Left cardiac atrium (tissue), 4 donors: ENCODE measurements at places on chromosomes 16 and 17.

DNA sequence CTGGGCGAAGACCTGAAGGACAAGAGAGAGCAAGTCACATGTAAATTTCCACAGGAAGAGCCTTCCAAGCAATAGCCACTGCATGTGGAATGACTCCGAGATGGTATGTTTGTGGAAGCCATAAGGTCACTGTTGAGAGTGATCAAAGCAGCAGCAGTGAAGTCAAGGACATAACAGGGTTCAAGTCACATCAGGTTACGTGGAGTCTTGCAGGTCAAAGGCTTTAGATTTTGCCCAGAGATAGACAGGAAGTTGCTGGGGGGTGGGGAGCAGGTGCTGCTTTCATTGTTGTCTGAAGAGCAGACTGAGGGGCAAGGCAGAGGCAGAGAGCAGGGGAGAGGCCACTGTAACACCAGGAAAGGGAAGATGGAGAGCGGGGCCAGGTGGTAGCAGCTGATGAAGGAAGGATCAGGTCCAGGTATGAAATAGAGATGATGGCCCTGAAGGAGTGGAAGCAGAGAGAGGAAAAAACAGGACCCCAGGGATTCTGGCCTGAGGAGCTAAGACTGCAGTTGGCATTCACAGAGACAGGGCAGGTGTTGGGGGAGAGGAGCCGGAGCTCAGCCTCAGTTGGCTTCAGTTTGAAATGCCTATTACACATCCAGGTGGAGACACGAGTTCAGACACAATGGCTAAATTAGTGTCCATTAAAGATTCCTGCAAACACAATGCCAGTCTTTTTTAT, 129.3 kb upstream of the AXIN2 start:
- DNase-seq = no peak

- peak; percentile 94 for DNase-seq
Observed at GRCh38 chr16:67841816-67842508, at the start of gene THAP11. THAP11 (plus strand) TSS chr16:67842320; CDS start chr16:67842555, 235 bp downstream.

- no peak for DNase-seq
Observed at GRCh38 chr16:645852-646678, 3.1 kb upstream of the WDR90 start.

- DNase-seq = no peak
Observed at GRCh38 chr16:23570992-23571632, 13.6 kb downstream of the UBFD1 start.

GRCh38 chr16:27052007-27052406, 14.7 kb upstream of the C16orf82 start:
- no peak for DNase-seq

GRCh38 chr17:34414339-34414738, 51.3 kb upstream of the CCL1 start:
- no peak for DNase-seq

DNA sequence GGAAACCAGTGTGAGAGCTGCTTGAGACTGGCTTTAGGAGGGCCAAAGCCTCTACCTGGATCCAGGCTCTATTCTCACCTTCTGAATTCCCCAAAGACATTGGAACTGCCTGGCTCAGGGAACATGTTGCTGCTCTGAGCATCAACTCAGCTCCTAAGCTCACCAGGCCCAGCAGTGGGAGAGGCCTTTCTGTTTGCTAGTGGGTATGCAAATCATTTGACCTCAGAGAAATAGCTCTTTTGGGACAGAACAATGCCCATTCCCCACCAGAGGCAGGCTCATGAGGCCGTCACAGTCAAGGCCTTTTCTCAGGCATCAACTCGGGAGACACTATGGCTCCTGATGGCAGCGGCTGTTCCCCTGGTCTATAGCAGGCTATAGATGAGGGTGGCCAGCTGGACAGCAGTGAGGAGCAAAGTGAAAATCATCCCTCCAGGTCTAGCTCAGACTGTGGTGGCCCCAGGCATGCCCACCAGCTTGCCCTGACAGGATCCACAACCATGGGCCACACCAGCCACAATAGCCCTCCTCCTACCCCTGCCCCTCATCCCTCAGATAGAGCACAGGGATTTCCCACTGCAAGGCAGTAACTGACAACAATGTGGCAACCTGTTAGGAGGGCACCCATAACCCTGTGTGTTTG, 30.4 kb upstream of the GFOD2 start:
- no peak for DNase-seq

- no peak for DNase-seq
Observed at GRCh38 chr17:2562162-2562858, 31.1 kb upstream of the PAFAH1B1 start.

- no peak for DNase-seq
Observed at GRCh38 chr16:70418274-70418992, 20.5 kb downstream of the ST3GAL2 start.

DNA sequence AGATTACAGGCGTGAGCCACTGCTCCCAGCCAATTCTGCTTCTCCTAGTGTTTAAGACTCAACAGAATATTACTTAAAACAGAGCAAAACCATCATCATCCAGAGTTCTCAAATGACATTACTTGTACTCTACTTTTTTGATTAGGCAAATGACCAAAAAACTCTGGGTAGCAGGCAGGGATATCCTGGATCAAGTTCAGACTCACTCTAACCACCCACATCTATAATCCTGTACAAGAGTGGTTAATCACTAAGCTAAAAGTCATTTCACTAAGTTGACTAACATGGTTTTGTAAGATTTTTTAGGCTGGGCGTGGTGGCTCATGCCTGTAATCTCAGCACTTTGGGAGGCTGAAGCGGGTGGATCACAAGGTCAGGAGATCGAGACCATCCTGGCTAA, 6.8 kb downstream of the NAE1 start:
- no peak for DNase-seq

- no peak for DNase-seq
Observed at GRCh38 chr17:59124665-59125064, 18.0 kb upstream of the TRIM37 start.

- no peak for DNase-seq
Observed at GRCh38 chr17:47267354-47267828, 13.8 kb downstream of the ITGB3 start.

GRCh38 chr16:2769100-2769529, 8.0 kb downstream of the ELOB start:
- DNase-seq = peak; percentile 20

DNA sequence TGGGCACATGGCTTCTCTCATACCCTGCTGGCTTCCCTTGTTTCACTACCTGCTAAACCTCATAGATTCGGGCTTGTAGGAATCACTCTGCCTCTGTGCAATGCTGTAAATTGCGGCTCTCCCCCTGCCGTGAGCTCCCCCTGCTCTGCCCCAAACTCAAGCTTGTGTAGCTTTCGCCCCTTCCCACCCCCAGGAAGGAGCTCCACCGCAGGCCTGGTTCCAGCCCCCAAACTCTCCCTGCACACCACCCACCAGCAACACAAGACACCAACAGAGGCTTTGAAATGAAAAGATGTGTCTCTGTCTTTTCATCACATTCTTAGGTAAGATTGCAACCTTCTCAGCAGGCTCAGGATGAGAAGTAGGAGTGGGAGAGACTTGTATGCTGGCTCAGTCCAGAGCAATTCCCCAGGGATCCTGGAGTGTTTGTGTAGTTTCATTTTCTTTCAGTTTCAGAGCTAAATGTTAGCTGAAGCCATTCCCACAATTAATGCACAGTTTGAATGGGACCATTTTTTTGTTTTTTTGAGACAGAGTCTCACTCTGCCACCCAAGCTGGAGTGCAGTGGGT, 14.2 kb downstream of the CX3CL1 start:
- no peak for DNase-seq

DNA sequence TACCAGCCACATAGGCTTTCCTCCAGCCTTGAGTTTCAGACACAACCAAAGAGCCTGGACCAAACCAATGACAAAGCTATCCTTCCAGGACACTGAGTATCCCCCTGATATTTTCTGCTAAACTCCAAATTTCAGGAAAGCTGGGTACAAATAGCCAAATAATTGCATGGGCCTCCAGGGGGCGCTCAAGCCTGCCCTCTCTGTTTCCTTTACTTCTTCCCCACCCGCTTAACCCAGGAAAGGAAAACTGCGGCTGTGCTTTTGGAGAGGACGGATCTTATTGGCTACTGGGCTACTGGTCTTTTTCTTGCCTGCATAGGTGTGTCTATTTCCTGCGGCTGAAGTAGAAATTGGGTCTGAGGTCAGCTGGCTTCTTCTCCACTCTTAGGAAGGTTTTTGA, 30.1 kb downstream of the GNGT2 start:
- peak; percentile 68 for DNase-seq

DNA sequence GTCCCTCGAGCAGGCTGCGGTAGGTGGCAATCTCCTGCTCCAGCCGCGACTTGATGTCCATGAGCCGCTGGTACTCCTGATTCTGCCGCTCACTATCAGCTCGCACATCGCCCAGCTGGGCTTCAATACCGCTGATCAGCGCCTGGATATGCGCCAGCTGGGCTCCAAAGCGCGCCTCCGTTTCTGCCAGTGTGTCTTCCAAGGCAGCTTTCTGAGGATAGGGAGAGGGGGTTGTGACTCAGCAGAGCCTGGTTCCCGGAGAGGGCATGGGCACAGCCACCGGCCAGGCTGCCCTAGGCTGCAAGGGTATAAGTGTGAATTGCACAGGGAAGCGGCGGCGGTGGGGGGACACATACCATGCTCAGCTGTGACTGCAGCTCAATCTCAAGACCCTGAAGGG, 4.3 kb downstream of the KRT19 start:
- DNase-seq = no peak

- no peak for DNase-seq
Observed at GRCh38 chr17:50691550-50692447, 15.9 kb downstream of the ANKRD40 start.

DNA sequence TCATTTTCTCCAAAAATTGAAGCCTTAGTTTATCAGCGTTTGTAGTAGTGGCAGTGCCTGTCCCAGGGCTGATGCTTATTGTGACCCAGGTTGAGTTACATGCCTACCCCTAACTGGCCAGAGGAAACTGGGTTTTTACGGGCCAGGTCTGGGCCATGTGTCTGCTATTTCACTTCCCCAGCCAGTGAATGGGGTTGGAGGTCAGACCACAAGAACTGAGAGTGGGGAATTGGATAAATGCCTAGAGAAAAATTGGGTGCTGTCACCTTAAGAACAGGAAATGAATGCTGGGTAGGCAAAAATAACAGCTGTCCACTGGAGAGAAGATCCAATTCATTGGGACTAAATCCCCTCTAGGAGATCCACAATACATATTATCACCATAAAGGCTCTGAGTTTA, 5.2 kb downstream of the ADPRM start:
- no peak for DNase-seq

- no peak for DNase-seq
Observed at GRCh38 chr16:69936252-69936651, 14.9 kb upstream of the CLEC18A start.
